Stimulated activated CD4-positive, alpha-beta T cell treated with anti-CD3 and anti-CD28 coated beads, Interleukin-4, amount 100 ng/mL, for 48 hours (primary cell): ENCODE measurements at places on chromosomes 5 and 9.

DNA sequence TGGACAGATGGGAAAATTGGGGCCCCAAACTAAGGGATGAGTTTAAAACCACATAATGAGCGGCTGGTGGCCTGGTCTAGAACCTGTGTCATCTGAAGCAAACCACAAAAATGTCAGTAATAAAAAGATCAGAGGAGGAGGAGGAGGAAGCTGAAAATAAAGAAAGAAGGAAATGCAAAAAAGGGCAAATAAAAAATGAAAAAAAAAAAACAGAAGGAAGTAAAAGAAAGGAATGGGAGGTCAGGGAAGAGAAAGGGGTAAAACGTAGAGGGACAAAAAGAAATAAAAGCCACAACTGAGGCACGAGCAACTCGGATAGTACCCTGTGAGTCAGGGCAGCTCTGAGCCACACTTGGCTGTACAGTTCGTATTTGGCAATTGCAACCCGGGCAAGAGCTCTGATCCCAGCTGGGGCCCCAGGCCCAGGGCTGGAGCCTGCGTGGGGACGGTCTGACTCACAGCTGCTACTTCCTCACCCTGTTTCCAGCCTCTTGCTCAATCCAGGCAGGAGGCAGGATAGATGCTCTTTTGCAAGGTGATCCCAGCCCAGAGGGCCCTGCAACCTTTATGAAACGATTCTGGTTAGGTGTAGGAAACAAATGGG, 137.9 kb upstream of the TRIM32 start:
- DNase-seq: no peak

DNA sequence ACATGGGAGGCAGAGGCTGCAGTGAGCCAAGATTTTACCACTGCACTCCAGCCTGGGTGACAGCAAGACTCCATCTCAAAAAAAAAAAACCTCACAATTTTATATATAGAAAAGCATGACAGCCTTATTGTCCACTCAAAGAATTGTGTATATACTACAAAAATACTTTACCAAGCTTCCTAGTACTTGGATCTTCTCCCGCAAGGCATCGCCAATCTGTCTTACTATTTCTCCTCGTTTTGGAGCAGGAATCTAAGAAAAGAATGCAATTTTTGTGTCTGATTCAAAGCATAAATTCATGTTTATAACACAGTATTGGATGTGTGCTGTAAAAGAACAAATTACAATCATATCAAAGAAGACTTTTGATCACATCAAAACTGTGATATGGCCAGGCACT, 11.3 kb downstream of the ALDH7A1 start:
- no peak for DNase-seq

DNA sequence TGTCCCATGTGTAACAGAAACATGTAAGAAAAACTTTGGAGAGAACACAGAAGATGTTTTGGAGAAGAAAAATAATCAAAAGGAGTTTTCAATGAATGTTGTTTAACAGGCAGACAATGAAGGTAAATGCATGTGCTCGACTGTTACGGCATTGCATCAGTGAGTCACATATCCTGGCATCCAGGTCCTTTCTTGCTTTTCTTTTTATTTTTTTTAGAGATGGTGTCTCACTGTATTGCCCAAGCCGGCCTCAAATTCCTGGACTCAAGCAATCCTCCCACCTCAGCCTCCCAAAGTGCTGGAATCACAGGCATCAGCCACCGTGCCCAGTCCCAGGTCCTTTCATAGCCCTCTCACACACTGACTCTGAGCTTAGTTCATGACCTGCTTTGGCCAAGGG, 181.8 kb downstream of the DTWD2 start:
- no peak for DNase-seq

- DNase-seq: no peak
These were observed 606.2 kb downstream of the PDE4D start for GRCh38 chr5:59287361-59287760.

- DNase-seq: no peak
These were observed 103.4 kb upstream of the RAI14 start for GRCh38 chr5:34552686-34553085.

GRCh38 chr9:106179191-106179590, 484.9 kb downstream of the TMEM38B start:
- no peak for DNase-seq

DNA sequence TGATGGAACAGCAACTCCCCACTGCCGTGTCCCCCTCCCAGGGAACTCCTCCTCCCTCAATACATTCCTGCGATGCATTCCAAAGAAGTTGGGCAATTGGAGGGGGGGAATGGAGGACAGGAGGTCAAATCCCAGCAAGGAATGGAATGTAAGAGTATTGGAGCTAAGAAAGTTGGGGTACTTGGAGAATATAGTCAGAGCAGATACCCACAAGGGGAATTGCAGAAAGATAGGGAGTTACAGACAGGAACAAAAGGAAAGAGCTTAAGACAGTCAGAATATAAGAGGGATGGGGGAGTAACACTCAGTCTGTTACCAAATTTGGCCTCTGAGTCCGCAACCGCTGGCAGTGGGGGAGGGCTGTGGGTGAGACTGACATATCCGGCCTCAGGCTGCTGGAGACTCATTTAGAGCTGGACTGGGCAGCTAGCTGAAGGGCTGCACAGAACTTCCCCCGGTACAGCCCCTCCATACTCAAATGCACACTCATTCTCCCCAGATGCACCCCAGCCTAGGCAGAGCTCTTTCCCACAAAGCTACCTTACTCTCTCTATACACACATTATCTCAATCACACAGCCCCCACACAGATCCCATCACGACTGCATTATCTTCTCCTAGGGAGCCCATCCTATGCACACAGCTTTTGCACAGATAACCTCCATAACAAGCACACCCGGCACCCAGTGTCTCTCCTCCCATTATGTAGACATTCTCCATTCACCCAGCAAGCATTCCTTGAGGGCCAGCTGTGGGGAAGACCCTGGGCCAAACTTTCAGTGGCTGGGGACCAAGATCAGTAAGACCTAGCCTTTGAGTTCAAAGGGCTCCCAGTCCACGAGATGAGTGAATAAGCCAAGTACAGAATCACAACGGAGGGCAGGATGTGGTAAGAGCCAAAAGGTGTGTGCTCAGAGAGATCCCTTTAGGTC, 3.7 kb downstream of the TLN1 start:
- no peak for DNase-seq

DNA sequence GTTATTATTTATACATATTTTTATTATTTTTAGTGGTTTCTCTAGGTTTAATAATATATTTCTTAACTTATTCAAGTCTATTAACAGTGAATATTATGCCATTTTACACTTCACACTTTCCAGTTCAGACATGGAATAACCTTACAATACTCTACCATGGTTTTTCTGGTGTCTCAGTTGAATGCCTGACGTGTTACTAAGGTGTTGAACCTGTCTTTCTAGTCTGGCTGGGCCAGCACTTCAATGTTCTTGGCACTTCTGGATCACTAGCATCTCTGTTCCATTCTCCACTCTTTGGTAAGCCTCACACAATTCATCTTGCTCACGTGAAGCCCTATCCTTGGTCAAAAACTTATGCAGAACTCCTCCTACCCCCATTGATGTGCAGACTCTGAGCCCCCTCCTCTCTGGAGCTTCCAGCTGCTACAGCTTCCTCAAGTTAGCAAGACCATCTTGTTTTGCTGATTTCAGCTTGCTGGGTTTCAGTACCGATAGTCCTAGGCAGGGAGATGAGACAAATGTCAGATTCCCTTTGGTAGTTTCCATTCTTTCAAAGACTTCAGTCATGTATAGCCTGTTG, 243.1 kb downstream of the FBXO4 start:
- no peak for DNase-seq

- no peak for DNase-seq
These were observed 16.1 kb upstream of the TSSK1B start for GRCh38 chr5:113450929-113451328.

- DNase-seq: no peak
These were observed 71.3 kb downstream of the ABHD17B start for GRCh38 chr9:71839668-71840067.

DNA sequence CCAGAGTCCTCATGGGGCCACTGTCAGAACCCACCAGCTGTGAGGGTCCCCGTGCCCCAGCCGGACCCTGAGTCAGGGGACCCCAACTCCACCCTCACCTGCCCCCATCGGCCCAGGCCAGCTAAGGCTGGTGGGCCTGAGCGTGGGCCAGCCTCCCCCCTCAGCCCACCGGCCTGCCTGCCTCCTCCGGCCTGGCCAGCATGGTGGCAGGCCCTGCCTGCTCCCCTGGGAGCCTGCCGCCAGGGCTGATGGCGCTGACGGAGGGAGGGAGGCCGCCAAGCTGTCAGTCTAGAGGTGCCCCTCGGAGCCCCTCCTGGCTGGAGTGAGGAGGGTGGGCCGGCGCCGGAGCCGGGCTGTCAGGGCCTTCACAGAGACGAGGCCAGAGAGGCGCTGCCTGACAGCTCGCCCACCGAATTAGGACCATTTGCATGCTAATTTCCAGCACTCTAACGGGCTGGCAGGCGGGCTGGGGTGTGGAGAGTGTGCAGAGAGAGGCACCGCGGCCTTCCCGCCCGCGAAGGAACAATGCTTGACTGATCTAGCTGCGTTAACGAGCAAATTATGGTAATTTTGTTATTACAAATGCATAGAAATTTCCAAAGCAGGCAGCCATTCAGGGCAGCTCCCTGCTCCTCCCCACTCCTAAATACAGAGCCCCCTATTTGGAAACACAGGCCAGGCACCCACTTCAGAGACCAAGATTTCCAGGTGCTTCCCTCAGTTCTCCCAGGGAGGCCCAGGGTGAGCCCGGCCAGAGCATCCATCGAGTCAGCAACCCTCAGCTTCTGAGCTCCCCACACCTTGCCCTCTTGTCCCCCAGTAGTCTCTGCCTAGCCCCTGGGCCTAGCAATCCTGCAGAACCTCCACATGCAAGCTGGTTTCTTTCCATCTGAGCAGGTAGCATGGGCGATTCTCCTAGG, 169.3 kb downstream of the PAX5 start:
- no peak for DNase-seq

GRCh38 chr5:179607160-179607931, 16.1 kb downstream of the HNRNPH1 start:
- no peak for DNase-seq

DNA sequence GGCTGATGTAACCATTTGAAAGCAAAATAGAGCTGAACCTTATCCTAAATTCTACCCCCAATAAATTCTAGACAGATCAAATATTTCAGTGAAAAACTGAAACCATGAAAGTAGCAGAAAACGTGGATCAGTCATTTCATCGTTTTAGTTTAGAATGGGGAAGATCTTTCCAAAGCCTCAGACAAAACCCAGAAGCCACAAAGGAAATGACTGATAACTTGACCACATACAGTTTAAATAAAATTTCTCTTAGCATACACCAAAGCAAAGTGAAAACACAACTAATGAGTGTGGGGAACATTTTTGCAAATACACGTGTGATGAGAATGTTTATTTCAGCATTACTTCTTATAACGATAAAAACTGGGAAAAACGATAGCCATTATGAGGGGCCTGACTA, 284.8 kb downstream of the ADGRV1 start:
- no peak for DNase-seq

GRCh38 chr5:114319821-114320220, 42.0 kb upstream of the KCNN2 start:
- DNase-seq: no peak

DNA sequence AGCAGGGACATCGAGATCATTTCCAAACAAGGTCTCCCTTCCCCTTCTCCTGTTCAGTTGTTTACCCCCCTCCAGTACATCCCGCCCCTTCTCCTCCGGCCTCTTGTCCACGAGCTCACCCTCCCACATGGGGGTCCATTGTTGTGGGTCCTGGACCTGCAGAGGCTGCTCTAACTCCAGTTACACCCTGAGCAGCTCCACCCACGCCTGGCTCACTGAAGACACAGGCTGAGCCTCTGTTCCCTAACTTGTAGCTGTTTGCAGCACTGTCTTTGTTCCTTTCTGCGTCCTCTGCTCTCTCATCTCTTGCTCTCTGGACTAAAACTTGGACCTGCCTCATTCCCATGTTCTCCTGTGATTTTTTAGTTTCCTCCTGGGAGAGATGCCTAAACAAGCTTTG, 377.5 kb downstream of the MED10 start:
- no peak for DNase-seq

DNA sequence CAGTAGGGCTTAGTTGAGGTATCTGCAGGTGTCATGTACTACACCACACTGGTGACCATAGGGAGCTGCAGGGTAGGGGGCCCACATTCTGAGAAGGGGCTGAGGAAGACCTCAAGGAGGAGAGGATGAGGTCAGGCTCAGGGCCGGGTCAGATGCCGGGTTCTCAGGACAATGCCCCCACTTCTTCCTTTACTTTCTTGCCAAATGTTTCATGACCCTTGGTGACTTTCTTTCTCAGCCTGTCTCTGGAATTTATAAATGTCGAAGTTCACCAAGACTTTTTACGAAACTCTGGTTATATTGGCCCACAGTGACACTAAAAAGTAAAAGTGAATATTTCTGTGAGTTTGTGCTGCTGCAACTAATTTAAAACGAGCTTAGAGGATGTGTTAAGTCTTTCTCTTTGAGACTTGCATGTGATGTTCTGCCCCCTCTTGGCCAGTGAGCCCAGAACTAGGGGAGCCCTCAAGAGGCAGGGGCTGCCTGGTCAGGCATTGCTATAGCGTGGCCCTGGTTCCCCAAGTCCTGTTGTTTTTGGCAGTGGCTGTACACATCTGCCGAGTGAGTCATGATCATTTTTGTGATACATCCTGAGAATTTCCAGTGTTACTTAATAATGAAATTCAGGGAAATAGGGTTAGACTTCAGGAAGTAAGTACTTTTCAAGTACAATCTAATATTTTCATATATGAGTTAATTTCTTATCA, 11.2 kb downstream of the ACO1 start:
- no peak for DNase-seq

DNA sequence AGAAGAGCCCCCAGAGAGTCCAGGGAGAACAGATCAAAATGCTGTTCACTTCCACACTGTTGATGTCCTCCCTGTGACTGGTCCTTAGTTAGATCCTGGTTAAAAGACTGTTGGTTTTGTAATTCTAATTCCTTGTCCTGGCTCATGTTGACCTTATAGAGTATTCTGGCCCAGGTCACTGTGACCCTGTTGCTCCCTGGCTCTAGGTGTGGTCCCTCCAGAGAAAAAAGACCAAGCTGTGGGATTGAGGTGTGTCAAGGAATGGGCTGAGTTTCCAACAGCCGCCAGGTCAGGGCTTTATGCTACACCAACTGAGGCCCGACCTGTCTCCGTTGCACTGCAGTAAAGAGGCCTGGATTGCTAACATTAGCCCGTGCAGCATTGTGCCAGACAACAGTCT, 241.0 kb upstream of the MSX2 start:
- no peak for DNase-seq

- no peak for DNase-seq
These were observed 1240.7 kb upstream of the WWC1 start for GRCh38 chr5:167050568-167051401.

- DNase-seq: no peak
These were observed 91.9 kb upstream of the C9orf72 start for GRCh38 chr9:27665136-27665535.

DNA sequence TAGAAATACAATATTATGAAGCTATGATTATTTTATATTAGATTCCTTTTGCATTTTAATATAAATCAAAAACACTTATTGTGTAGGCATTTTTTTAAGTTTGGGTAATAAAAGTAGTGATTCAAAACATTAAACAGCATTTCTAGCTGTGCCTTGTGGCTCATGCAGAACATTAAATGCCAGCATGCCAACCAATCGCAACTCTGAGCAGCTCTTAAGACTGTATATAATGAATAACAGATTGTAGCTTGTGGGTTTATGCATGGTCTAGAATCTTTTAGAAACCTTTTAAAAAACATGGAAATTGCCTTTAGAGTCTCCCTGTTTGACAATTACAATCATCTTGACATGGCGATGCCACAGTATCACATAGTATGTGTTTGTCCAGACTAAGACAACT, 903.8 kb downstream of the EFNA5 start:
- DNase-seq: no peak

GRCh38 chr5:3484836-3485235, 110.8 kb upstream of the IRX1 start:
- no peak for DNase-seq
